Right ventricle myocardium superior (tissue), 1 donor: ENCODE measurements at places on chromosomes 7 and 10. TPM values are rescaled to one million over a fixed set of nuclear protein-coding genes. Genes with fewer than 3 reads are reported as not detected.

- DNase-seq, result no peak
These were observed 185.0 kb upstream of the TMEM196 start for GRCh38 chr7:19958309-19958896.

GRCh38 chr7:39688611-39689480 lies 65.5 kb downstream of the RALA start:
- no peak for DNase-seq

DNA sequence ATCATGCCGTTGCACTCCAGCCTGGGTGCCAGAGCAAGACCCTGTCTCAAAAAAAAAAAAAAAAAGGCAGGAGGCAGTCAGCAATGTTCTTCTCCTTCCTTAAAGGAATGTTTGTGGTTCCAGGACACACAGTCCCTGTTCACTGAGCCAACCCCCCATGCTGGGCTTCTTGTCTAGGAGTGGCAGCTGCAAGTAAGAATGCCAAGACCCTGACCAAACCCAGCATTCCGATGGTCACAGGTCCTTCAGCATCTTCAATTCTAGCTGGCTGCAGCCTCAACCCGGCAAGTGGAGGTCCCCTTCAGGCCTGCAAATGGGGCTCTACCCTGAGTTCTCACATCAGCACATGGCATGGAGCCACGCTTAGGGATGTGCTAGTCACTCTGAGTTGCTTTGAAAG lies 38.2 kb upstream of the CUX1 start:
- no peak for DNase-seq

DNA sequence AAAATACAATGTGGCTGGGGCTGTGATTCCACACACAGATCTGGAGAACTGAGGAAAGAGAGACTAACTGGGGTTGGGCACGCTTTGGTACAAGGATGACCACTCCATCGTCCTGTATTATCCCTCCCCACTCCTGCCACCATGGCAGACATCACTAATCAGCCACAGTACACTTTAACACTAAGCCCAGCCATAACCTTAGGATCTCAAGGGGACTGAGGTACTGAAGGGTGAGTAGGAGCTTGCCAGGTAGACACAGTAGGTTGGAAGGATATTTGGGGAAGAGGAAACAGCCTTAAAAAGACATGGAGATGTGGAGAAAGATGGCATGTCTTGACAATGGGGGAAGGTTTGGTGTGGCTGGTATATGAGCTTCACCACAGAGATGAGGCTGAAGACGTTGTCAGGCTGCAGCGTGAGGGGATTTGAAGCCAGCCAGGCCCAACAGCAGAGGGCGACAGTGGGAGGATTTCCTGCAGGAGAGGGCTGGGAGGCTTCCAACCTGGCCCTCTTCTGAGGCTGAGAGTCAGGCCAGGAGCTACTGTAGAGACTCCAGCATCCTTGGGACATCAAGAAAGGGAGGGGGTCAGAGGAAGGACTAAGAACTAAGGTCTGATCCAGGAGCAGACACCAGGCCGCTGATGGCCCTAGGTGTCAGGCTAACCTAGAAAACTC lies 58.6 kb upstream of the COL13A1 start:
- DNase-seq, result no peak

DNA sequence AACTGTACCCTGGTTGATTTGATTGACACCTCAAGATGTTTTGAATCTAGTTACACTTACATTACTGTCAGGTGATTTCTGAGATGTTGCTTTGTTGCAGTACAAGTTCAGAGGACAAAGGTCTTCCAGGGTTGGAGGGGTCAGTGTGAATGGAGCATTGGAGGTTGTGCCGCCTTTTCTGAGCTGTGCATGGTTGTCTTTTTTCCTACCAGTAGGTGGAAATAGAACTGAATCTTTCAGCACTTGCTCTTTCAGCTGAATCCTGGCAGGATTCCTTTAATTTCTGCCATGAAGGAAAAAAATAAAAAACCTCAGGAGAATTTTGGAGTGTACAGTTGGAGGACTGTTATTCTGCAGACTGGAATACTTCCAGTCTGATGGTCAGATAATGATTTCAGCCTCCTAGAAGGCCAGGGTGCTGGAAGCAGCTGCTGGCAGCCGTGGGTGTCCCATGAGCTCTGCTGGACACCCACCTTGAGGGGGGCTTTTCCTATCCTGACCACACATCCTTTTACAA lies 82.7 kb downstream of the PLCE1 start:
- no peak for DNase-seq

DNA sequence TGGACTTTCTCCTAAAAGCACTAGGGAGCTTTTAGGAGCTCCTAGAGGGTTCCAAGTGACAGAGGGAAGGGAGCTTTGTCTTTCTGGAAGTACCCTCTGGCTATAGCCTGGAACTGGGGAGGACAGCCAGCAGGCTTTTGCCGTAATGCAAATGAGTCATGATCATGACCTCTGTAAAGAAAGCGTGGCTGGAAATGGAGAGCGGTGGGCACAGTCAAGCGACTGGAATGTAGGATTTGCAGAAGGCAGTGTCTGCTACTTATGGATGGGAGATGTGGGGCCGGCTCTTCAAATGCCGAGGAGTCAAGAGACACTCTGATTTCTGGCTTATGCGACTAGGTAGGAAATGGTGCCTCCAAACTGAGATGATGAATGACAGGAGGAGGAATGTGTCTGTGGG lies 34.6 kb upstream of the PLPP4 start:
- DNase-seq, result no peak

DNA sequence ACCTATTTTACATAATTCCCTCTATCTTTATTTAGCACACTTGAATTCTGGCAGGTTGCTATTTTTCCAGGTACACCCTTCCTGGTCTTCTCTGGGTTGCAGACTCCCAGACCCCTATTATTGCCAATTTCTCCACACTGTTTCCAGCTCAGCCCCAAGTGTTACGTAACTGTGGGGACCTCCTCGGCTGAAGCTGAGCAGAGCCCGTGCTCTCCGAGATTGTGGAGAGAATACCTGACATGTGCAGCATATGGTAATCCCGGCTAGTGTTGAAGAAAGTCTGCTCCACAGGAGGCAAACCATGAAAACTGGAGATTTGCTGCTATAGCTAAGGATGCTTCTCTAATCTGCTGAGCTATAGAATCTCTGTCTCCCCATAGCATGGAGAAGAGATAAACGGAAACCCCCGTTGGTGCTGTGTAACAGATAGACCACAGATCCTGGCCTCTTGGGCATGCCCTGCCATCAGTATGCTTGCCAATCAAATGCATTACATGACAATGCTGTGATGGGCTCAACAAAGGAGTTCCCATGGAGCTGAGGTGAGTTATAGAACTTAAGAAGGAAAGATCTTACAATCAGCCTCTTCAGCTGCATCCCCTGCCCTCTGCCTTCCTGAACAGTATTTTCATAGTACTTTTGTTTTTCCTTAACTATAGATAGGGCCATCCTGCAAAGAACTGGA lies 144.6 kb upstream of the AOAH start:
- no peak for DNase-seq

- no peak for DNase-seq
These were observed 572.1 kb upstream of the IGFBP3 start for GRCh38 chr7:46493196-46493595.

GRCh38 chr10:3926258-3926657 lies 141.2 kb upstream of the KLF6 start:
- no peak for DNase-seq

DNA sequence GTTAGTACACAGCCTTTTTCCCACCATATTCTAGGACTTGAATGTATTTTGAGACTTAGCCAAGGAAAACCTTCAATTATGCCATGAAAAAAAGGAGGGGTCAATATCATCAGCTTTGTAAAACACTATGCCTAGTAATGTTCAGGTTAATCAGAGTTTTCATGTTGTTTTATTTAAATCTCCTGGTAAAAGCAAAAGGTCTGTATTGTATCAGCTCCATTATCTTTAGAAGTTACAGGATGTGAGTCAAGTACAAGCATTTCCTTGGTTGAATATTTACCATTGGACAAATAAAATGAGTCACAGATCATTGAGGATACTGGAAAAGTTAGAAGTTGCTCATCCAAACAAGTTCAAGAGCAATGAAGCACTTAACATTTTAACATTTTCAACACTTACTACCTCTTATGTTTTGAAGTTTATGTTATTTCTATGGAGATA lies 89.9 kb upstream of the CAPZA2 start:
- no peak for DNase-seq

GRCh38 chr7:29538389-29538788 lies 25.2 kb upstream of the PRR15 start:
- DNase-seq, result no peak

GRCh38 chr10:46542567-46543465 lies 13.6 kb downstream of the GPRIN2 start:
- DNase-seq, result no peak

DNA sequence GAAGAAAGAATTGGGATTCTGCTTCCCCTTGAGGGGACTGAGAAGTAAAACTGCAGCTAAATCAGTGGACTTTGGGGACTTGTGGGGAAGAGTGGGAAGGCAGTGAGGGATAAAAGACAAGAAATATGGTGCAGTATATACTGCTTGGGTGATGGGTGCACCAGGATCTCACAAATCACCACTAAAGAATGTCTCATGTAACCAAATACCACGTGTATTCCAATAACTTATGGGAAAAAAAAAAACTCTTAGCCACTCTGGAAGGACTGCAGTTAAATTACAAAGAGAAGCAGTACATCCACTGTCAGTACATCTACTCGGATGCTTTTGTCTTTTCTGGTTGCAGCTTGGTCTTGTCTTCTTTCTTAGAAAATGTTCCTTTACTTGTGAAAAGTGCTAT lies 27.4 kb upstream of the GOT1 start:
- no peak for DNase-seq

- no peak for DNase-seq
These were observed 24.6 kb downstream of the C7orf33 start for GRCh38 chr7:148615085-148615730.

- no peak for DNase-seq
These were observed 99.3 kb downstream of the CFAP58 start for GRCh38 chr10:104452977-104453376.

DNA sequence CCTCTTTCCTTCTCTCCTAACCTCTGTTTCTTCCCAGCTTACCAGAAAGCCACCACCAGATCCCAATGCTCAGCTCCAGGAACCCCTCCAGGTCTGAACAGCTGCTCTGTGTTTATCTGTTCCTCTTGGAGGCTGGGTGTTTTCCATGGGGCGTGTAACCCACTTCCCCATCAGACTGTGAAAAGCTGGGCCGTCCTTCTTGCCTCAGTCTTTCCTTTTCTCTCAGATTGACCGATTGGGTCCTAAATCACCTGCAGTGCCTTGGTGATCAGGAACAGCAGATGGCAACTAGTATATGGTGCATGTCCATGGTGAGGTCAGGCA lies 4.8 kb downstream of the SH3PXD2A start:
- DNase-seq, result peak; percentile 50

DNA sequence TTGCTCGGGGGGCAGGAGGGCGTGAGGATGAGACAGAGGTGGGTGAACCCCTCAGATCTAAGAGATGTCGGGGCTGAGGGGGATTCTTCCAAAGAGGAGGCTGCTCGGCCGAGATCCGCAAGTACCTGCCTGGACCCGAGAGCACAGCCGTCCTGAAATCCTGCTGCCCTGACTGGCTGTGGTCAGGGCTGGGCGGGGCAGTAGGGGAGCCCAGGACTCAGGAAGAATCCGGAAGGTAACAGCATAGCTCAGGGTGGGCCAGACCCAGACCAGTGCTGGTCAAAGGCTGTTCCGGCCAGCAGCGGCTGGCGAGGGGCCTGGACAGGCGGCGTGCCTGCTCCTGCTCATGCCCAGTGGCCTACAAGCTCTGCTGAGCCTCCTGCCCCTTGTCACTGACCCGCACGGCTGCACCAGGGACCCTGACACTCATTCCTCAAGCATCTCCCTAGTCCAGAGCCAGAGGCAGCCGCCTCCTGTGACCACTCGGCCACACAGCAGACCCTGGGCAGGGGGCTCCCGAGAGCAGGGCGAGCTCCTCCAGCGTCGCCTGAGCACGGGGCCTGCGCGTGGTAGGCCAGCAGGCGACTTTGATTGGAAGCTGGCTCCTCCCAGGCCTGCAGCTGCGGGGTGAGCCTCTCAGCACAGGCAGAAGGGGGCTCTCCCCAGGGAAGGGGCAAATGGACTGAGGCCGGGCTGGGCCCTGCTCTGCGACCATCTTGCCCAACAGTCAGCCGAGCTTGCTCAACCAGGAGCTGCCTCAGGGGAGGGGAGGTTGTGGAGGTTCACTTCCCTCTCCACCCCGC lies 3.1 kb upstream of the ADAP1 start:
- DNase-seq, result peak; percentile 79

DNA sequence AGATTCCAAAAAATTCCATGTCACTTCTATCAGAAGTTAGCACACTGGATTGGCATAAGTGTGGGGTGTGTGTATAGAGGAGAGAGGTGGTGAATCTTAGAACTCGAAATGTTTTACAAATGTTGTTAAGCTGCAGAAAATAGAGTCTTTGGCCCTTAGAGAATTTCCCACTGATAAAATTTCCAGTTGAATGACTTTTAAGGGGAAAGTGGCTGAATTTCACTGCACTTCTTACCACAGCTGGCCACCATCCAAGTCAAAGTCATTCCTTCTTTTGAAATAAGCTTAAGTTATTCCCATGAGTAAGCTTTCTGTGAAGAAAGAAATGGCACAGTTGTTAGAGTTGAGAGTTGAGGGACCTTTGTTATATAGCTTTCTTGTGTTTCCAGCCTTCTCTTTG lies 13.9 kb downstream of the VCL start:
- DNase-seq, result no peak

GRCh38 chr10:13068071-13068470 lies 31.9 kb upstream of the OPTN start:
- DNase-seq, result no peak

DNA sequence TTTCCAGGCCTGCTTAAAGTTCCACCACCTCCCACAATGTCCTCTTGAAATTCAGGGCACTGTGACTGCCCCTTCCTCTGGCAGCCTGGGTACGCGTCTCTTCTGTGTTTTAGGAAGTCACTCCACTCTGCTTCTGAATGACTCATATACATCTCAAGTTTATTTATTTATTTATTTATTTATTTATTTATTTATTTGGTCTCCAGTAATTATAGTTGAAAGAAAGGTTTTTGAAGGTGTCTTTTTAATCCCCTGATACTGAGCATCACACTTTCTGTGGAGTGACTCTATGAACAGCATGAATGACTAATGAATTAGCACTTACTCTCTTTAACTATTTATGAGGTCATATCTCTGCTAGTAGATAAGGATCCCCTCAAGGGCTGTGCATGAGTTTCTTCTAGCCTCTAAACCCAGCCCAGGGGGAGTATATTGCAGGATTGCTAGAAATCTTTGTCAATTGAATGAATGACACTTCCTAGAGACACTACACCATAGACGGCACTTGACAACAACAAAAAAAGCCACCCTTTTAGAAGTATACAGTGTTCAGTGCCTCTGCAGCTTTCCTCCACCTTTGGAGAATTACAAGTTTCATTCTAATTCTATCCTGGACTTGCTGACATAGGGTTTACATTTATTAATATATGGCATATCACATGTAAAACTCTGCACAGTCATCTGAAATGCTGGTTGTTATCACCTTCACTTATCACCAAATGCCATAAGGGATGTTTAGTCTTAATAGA lies 2.1 kb downstream of the MACC1 start:
- no peak for DNase-seq

GPER1 gene
- total RNA-seq, result 2.5 TPM

MMD2 gene
- not detected for total RNA-seq

PYROXD2 gene
- 8.4 TPM for total RNA-seq

GHRHR gene
- total RNA-seq, result not detected

TMEM229A gene
- total RNA-seq, result not detected

FZD8 gene
- total RNA-seq, result 6.6 TPM

FAM171A1 gene
- 10.3 TPM for total RNA-seq

HOXA2 gene
- 0.11 TPM for total RNA-seq

EPHB6 gene
- total RNA-seq, result 2.6 TPM

SRRM3 gene
- total RNA-seq, result 16.3 TPM

ADCYAP1R1 gene
- 4.8 TPM for total RNA-seq

ZMIZ2 gene
- 54.1 TPM for total RNA-seq

ZNF37A gene
- total RNA-seq, result 10.0 TPM

DENND2A gene
- 11.6 TPM for total RNA-seq

MYL10 gene
- not detected for total RNA-seq

CDC14C gene
- not detected for total RNA-seq

DYNC1I1 gene
- total RNA-seq, result 35.6 TPM
